ENCODE measurements at places on chromosomes 12 and 14.

- DNase-seq, result no peak
Observed at GRCh38 chr14:87816416-87816815, 176.6 kb downstream of the GALC start.

DNA sequence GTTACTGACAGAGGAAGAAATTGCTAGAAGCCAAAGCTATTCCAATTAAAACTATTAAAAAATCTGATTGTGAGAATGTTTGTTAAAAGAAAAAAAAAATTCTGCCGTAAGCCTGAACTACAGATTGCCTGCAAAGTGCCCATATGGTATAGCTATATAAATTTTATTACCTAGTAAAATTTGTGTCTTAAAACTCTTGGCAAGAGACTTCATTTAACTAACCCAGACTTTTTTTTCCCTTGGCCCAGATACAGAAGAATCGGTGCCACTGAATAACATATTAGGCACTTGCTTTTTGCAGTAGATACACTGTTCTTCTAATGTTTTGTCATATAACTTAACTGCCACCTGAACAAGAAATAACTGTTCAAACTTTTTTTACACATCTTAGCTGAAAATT, 125.5 kb downstream of the RPS29 start:
- no peak for DNase-seq

- no peak for DNase-seq
Observed at GRCh38 chr12:104737791-104738301, 220.2 kb downstream of the SLC41A2 start.

GRCh38 chr14:29425705-29426482, 501.8 kb downstream of the PRKD1 start:
- no peak for DNase-seq

DNA sequence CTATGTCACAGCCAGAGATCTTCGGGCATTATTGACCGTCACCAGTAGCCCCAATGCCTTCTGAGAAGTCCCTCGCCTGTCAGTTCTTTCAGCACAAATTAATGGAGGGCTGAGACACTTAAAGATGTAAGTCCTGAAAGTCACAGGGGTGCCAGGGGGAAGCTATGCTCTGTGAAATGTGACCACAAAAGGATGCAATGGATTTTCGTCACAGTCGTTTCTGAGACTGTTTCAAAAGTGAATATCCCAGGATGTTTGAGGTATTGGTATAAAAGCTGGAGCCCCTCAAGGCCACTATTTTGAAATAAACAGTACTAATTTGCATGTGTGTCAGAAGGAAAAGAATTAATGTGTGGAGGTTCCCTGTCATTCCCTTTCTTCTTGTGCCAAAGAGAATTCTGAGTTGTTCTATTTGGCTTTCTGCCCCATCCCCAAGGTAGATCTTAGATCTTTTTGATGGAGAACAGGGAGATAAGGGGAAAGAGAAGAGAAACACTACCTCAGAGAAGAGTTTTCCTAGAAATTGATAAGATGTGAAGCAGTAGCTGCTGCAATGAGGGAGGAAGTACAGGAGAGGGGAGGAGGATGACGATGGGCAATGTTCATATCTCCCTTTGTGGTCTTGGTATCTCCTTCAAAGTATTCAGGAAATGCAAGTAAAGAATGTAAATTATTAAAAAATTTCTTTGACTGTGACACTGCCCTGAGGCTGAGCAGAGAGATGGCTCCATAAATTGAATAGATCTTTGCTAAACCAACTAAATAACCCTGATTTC, 101.8 kb upstream of the NAP1L1 start:
- no peak for DNase-seq

DNA sequence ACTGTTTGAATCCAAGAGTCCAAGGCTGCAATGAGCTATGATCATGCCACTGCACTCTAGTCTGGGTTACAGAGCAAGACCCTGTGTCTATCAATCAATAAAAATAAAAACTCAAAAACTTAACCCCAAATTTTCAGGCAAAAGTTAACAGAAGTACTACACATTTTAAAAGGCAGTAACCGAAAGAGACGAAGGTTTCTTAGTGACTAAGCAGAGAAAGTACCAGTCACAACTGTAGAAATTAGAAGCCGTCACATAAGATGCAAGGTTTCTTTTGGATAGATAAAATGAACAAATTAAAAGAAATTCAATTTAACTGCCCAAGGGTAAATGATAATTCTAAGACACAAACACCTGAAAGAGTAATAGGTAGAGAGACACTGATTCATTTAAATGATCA, 103.5 kb downstream of the MED13L start:
- DNase-seq, result no peak

DNA sequence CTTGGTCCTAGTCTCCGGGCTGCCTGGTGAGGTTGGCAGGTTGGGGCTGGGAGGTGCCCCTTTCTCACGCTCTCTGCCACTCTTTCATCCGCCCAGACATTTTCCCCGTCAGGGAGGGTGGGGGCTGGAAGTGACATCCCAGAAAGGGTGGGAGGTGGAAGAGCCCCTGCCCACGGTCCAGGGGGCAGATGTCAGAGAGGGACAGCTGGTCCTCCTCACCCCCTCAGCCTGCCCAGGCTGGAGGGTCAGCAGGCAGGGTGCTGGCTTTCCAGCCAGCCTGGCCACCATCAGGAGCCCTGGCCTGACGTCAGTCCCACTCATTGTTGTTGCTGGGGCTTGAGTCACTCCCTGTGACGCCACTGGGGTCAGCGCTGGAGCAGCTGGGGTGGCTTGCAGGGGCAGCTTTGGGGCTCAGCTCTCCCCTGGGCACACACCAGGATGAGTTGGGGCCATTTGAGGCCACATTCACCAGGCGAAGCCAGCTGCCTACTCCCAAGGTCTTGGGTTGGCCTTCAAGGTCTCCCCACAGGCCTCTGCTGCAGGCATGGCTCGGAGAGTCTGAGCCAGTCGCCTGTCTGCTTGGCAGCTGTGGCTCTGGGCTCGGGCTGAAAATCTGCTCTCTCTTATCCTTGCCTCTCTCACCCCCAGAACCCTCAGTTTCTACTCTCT, 5.7 kb upstream of the ATG101 start:
- DNase-seq, result peak; percentile 96

DNA sequence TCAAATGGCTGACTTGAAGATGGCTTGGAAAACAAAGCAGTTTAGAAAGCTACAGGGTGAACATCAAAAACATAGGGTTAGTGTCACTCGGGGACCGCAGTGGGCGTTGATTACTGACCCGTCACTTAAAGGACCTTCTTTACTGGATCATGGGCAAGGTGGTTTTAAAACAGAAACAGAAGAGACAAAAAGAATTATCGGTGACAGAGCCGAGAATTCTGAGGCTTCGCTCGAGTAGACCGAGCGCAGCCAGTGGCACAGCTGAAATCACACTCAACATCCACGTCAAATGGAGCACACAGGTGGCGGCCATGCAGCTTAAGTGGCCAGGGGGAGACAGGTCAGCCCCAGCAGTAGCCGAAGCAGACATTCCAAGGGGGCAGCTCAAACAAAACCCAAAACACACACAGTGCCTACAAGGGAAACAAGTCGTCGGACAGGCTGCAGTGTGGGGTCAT, 17.3 kb downstream of the SNRNP35 start:
- DNase-seq, result no peak

DNA sequence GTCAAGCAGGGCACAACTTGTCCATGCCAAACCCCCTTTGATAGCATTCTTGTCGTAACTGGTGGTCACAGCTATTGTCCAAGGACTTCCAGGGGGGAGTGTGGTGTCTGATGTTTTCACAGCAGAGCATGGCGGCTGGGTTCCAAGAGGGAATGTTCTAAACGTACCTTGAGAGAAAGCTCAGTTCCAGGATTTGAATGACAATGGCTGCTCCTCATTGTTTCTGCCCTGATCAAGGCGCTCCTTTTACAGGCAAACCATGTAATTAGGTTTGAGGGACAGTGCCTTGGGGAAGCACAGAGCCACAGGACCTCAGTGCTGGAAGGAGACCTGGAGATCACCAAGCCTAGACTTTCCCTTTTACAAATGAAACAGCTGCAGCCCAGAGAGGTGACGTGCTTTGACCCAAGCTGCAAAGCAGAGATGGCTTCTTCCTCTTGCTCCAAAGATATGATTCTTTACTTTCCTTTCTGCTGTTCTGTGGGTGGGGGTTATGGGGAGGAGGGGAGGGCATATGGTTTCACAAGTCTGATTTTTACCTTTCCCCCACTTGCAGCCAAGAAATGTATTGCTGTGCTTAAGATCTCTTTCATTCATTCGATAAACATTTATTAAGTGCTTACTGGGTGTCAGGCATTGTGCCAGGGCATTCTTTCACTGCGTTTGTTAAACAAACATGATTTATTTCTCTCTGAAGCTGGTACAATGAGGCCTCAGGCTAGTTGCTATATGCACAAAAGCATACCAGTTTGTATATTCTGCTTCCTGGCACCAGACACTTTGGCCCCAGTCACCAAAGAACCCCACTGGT, 172.8 kb downstream of the KTN1 start:
- DNase-seq, result no peak
